ENCODE measurements at places on chromosomes 7 and 10. TPM values are rescaled to one million over a fixed set of nuclear protein-coding genes. Genes with fewer than 3 reads are reported as not detected.
A peak's percentile ranks its signal among the peaks of the same experiment; 100 is the strongest.

GRCh38 chr7:159152816-159153215 is 8.1 kb upstream of the VIPR2 start:
- DNase-seq = no peak
- H3K4me1 ChIP-seq = no peaks in the 10 kb centered on the region
- H3K36me3 ChIP-seq = no peaks in the 10 kb centered on the region
- no peak overlapping the region for H3K27ac ChIP-seq

C10orf53 gene
- not detected for total RNA-seq

DNA sequence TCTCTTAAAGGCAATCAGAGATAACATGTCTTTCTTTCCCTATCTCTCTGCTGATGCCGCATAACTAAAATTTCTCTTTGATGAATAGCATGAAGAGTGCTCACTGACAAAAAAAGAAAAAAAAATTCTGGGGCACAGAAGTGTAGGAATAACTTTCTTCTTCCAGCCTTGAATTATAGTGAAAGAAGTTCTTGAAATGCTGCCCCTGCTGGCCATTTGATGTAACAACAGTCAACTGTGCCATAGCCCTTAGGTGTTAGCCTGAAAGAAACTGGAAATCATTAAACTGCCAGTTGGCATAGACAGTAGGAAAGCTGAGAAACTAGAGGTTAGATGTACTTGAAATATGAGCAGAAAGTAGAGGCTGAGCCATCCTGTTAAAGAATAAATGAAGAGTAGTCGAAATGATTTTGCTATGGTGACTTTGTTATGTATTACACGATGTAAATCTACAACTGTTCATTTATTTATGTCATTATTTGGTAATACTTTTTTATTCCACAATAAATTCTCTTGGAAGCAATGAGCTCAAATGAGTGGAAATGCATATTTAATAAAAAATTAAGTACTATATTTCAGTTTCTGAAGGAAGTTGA is 48.3 kb upstream of the FAM171A1 start:
- DNase-seq = no peak
- no peaks in the 10 kb centered on the region for H3K36me3 ChIP-seq
- H3K27ac ChIP-seq = no peak overlapping the region
- H3K4me1 ChIP-seq = no peaks in the 10 kb centered on the region
- no peaks in the 10 kb centered on the region for H3K27me3 ChIP-seq

GRCh38 chr7:25014756-25015155 is 34.8 kb upstream of the OSBPL3 start:
- H3K4me3 ChIP-seq = no peak overlapping the region
- H3K27ac ChIP-seq = no peak overlapping the region
- H3K27me3 ChIP-seq = no peaks in the 10 kb centered on the region
- H3K36me3 ChIP-seq = no peaks in the 10 kb centered on the region
- no peak for DNase-seq

SSC4D gene
- 2.6 TPM for total RNA-seq

DNA sequence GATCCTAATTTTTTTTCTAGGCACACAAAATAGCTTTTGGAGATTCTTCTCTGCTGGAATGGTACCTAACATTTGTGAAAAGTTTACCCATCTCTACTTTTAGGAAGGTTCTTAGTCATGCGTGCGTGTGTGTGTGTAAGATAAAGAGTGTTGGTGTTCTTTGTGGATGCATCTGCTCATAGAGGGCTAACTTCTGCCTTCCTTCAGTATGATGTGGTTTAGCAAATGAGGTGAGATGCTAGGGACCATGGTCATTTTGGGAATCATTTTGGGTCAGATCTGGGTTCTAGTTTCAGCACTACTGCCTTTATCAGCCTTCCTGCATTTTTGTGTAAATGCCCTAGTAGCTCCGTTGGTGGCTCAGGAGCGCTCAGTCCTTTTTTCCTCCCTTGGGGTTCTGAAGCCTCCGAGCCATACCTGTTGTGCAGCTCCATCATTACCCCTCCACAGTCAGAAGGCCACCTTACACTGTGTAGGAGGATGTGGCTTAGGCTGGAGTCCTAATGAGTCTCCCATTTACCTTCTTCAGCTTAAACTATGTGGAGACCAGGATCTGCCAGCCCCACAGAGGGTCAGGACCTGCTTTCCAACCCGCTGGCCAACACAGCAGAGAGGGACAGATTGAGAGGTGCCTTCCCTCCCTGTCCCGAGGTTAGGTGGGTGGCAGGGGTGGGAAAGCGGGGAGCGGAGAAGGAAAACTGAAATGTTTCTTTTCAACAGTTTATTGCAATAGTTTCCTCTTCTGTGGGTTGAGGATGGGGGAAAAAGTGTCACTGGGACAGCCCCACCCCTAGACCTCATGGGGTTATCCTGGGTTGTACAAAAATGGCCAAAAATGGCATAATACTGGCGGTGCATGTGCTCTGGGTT is 31.2 kb downstream of the TSPAN14 start:
- peaks cover 20% of the 10 kb centered on the region for H3K4me1 ChIP-seq
- no peak for DNase-seq
- H3K27ac ChIP-seq = peak overlapping the region; percentile 6
- no peaks in the 10 kb centered on the region for H3K36me3 ChIP-seq
- H3K4me3 ChIP-seq = no peak overlapping the region

GRCh38 chr7:117937049-117937752 is 64.0 kb upstream of the CTTNBP2 start:
- H3K27ac ChIP-seq = no peak overlapping the region
- DNase-seq = no peak
- H3K27me3 ChIP-seq = no peaks in the 10 kb centered on the region
- no peaks in the 10 kb centered on the region for H3K4me1 ChIP-seq

RPEL1 gene
- 0.33 TPM for total RNA-seq

- no peak for DNase-seq
- no peaks in the 10 kb centered on the region for H3K36me3 ChIP-seq
- no peak overlapping the region for H3K27ac ChIP-seq
- H3K27me3 ChIP-seq = no peaks in the 10 kb centered on the region
- H3K4me1 ChIP-seq = no peaks in the 10 kb centered on the region
- H3K4me3 ChIP-seq = no peak overlapping the region
These were observed 158.0 kb downstream of the CDH23 start for GRCh38 chr10:71554671-71555070.

LAMB4 gene
- total RNA-seq = 0.98 TPM

DNA sequence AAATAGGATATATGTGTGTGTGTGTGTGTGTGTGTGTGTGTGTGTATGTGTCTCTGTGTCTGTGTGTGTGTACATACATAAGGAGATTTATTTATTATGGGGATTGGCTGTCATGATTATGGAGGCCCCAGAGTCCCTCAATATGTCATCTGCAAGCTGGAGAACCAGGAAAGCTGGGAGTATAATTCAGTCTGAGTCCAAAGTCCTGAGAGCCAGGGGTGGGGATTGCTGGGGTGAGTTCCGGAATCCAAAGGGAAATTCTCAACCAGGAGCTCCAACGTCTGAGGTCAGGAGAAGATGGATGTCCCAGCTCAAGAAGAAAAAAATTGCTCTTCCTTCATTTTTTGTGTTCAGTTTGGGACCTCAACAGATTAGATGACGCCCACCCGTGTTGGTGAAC is 50.7 kb upstream of the PLPP4 start:
- H3K4me3 ChIP-seq = no peak overlapping the region
- no peak for DNase-seq
- no peaks in the 10 kb centered on the region for H3K4me1 ChIP-seq

AKR1C4 gene
- not detected for total RNA-seq

DNA sequence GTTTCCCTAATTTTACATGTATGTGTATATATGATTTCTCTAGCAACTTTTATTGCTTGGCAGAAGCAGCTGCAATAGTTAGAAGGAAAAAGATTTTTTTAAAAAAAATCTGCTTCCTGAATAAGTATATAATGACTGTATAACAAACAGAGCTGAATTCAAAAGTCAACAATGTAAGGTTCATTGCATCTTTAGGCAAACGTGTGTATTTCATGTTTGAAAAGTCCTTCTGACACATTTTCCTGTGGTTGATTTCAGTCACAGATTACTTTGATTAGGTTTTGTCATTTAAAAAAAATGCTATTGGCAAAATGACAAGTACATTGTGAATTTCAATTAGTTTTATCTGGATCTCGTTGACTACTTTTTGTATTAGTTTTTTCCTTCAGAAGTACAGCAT is 231.0 kb downstream of the CSTF2T start:
- H3K4me3 ChIP-seq = no peak overlapping the region
- no peaks in the 10 kb centered on the region for H3K36me3 ChIP-seq
- H3K4me1 ChIP-seq = no peaks in the 10 kb centered on the region
- no peak overlapping the region for H3K27ac ChIP-seq
- DNase-seq = no peak

CHST3 gene
- 20.2 TPM for total RNA-seq

Measured in breast epithelium (tissue), 4 donors.